ENCODE measurements at places on chromosomes 13 and 19. TPM values are rescaled to one million over a fixed set of nuclear protein-coding genes. Genes with fewer than 3 reads are reported as not detected.

MBD3 gene
- 28.8 TPM for total RNA-seq

TSSK6 gene
- total RNA-seq = 1.4 TPM

UHRF1 gene
- total RNA-seq = 1.00 TPM

HIF3A gene
- total RNA-seq = 0.47 TPM

SPRYD7 gene
- 4.2 TPM for total RNA-seq

SELENOW gene
- 46.4 TPM for total RNA-seq

TSPAN16 gene
- total RNA-seq = not detected

ZNF737 gene
- total RNA-seq = 1.8 TPM

SLC17A7 gene
- total RNA-seq = not detected

ACP5 gene
- 28.1 TPM for total RNA-seq

DOCK6 gene
- total RNA-seq = 45.9 TPM

URAD gene
- not detected for total RNA-seq

FCAR gene
- total RNA-seq = 0.73 TPM

PRRG2 gene
- total RNA-seq = 2.8 TPM

ALKBH6 gene
- 11.1 TPM for total RNA-seq

TICAM1 gene
- total RNA-seq = 8.0 TPM

FXYD3 gene
- not detected for total RNA-seq

AMER2 gene
- not detected for total RNA-seq

ANGPTL4 gene
- total RNA-seq = 56.5 TPM

CDX2 gene
- not detected for total RNA-seq

RNF17 gene
- not detected for total RNA-seq

KLK6 gene
- not detected for total RNA-seq

ZNF582 gene
- 1.2 TPM for total RNA-seq

CPAMD8 gene
- total RNA-seq = 1.8 TPM

ZNF506 gene
- total RNA-seq = 2.2 TPM

ZNF627 gene
- total RNA-seq = 2.7 TPM

VAV1 gene
- total RNA-seq = 1.1 TPM

IFNL4 gene
- not detected for total RNA-seq

LILRA1 gene
- total RNA-seq = 0.62 TPM

ZNF558 gene
- total RNA-seq = 9.6 TPM

NFKBIB gene
- total RNA-seq = 13.2 TPM

C5AR2 gene
- total RNA-seq = 3.1 TPM

ELSPBP1 gene
- not detected for total RNA-seq

SHD gene
- total RNA-seq = 6.6 TPM

COL5A3 gene
- total RNA-seq = 3.3 TPM

ADGRE2 gene
- total RNA-seq = 2.3 TPM

VSTM1 gene
- not detected for total RNA-seq

PRR20B gene
- total RNA-seq = not detected

ZNF536 gene
- not detected for total RNA-seq

KANK2 gene
- 45.5 TPM for total RNA-seq

SYCN gene
- total RNA-seq = not detected

NLRP7 gene
- not detected for total RNA-seq

CLEC17A gene
- not detected for total RNA-seq

CGB5 gene
- not detected for total RNA-seq

PEAK3 gene
- total RNA-seq = 0.49 TPM

PRR36 gene
- total RNA-seq = 0.11 TPM

PSG3 gene
- not detected for total RNA-seq

VMAC gene
- total RNA-seq = 1.7 TPM

LAIR2 gene
- total RNA-seq = not detected

FCGBP gene
- total RNA-seq = 4.0 TPM

PCDH9 gene
- 3.9 TPM for total RNA-seq

GIPR gene
- 0.07 TPM for total RNA-seq

FAM32A gene
- total RNA-seq = 57.6 TPM

CCDC70 gene
- not detected for total RNA-seq

YJEFN3 gene
- 2.2 TPM for total RNA-seq

MRPS31 gene
- 22.8 TPM for total RNA-seq

CASP14 gene
- total RNA-seq = not detected

Data from right lobe of liver (tissue), 6 donors.